Glutamatergic neuron (in vitro differentiated cells): ENCODE measurements at places on chromosomes 12 and 14. TPM values are rescaled to one million over a fixed set of nuclear protein-coding genes. Genes with fewer than 3 reads are reported as not detected.

Gene TMEM52B
- not detected for total RNA-seq

Gene ITPR2
- 77.9 TPM for total RNA-seq

Gene LGALS3
- total RNA-seq: not detected

DNA sequence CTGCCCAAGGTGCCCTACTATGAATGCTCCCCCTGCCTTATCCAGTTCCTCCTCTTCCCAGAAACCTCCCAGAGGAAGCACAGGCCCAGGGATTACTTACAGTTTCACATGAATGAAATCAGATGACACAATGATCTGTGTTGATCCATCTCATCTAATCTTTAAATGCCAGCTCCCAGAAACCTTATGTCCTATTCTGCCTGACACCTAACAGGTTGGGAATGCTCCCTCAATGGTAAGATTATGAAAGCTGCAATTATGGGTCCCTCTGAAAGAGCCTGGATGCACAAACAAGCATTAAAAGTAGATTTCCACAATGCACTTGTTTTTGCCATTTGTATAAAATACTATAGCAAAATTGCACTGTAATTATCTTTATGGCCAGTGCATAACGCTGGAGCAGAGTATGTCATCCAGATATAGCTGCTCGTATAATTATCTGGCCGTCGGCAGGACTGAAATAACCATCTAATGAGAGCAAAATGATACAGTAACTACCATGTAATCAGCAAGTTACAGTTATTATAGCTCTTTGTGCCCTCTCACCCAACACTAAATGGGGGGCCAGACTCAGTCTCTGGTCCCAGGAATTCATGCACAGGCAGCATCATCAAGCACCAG is 4.4 kb upstream of the ZBTB39 start:
- DNase-seq: no peak
- H3K4me3 ChIP-seq: no peak overlapping the region
- peaks cover under 1% of the 10 kb centered on the region for H3K4me1 ChIP-seq
- H3K27me3 ChIP-seq: peaks cover 12% of the 10 kb centered on the region

- no peak for DNase-seq
- H3K27me3 ChIP-seq: peaks cover 5% of the 10 kb centered on the region
- H3K4me3 ChIP-seq: no peak overlapping the region
- no peak overlapping the region for H3K27ac ChIP-seq
- H3K4me1 ChIP-seq: no peaks in the 10 kb centered on the region
Measured at GRCh38 chr14:87873741-87874140, 119.2 kb downstream of the GALC start.

DNA sequence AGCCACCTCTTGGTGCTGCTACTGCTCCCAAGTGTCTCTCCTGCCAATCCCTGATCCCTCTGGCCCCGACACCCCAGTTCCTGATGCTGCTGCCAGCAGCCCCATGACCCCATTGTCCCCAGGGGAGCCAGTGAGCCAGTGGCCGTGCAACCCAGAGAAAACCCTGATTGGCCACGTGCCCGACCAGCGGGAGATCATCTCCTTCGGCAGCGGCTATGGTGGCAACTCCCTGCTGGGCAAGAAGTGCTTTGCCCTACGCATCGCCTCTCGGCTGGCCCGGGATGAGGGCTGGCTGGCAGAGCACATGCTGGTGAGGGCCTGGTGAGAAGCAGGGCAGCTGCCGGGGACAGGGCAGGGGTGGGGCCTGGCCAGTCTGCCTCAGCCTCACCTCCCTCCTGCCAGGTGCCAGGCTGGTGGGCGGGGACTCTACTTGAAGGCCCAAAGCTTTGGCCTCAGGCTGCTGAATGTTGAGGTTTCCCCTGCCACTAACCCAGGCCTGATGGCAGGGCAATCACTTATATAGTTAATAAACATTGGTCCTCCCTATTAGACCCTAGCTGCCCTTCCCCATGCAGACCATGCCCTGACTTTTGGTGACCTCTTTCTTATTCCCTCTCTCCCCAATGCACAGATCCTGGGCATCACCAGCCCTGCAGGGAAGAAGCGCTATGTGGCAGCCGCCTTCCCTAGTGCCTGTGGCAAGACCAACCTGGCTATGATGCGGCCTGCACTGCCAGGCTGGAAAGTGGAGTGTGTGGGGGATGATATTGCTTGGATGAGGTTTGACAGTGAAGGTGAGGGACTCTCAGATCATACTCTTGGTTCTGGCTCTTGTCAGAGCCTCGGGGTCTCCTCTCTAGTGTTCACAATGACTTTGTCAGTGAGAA is 5.1 kb downstream of the PCK2 start:
- peaks cover 11% of the 10 kb centered on the region for H3K4me1 ChIP-seq
- H3K27ac ChIP-seq: peak overlapping the region; percentile 55
- peaks cover 7% of the 10 kb centered on the region for H3K27me3 ChIP-seq
- H3K4me3 ChIP-seq: no peak overlapping the region

DNA sequence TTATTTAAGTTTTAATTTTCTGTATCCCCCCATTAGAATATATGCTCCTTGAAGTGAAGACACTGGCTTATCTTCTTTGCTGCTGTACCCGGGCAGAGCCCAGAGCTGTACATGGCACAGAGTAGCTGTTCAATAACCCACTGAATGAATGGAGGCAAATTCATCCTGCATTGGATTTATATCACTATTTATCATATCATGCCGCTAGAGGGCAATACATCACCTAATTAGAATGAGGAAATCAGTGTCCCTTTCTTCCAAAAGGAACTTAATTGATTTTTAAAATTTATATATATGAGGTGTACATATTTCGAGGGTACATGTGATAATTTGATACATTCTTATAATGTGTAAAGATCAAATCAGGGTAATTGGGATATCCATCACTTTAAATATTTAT is 89.2 kb upstream of the TMEM260 start:
- no peaks in the 10 kb centered on the region for H3K27me3 ChIP-seq
- H3K4me3 ChIP-seq: no peak overlapping the region
- H3K27ac ChIP-seq: no peak overlapping the region
- peaks cover 7% of the 10 kb centered on the region for H3K4me1 ChIP-seq

GRCh38 chr14:39368261-39368959 is 63.8 kb downstream of the FBXO33 start:
- peak; percentile 58 for DNase-seq
- H3K27ac ChIP-seq: no peak overlapping the region
- H3K36me3 ChIP-seq: peaks cover 13% of the 10 kb centered on the region
